ENCODE measurements at places on chromosomes 16 and 17. TPM values are rescaled to one million over a fixed set of nuclear protein-coding genes. Genes with fewer than 3 reads are reported as not detected.

The TSNAXIP1 gene
- 0.43 TPM for total RNA-seq

The THAP11 gene
- total RNA-seq, result 46.3 TPM

The KRTAP2-1 gene
- total RNA-seq, result not detected

The ITGB3 gene
- total RNA-seq, result 5.1 TPM

The TNS4 gene
- 179 TPM for total RNA-seq

The EPX gene
- not detected for total RNA-seq

The KIF2B gene
- total RNA-seq, result not detected

The NPW gene
- total RNA-seq, result 1.0 TPM

The ALOX15B gene
- not detected for total RNA-seq

The NOB1 gene
- 112 TPM for total RNA-seq

The GP1BA gene
- total RNA-seq, result not detected

The NSRP1 gene
- 29.6 TPM for total RNA-seq

The C16orf46 gene
- total RNA-seq, result 0.87 TPM

The TBC1D3C gene
- total RNA-seq, result not detected

The CLEC19A gene
- total RNA-seq, result not detected

The ZG16 gene
- not detected for total RNA-seq

The KRTAP16-1 gene
- not detected for total RNA-seq
